Activated CD4-positive, alpha-beta T cell treated with anti-CD3 and anti-CD28 coated beads, Interleukin-10, Interleukin-2, amounts not matched to agents 100 ng/mL and 50 ng/mL, durations not matched to agents 16 hours and 8 hours (primary cell): ENCODE measurements at places on chromosomes 1 and 21.

GRCh38 chr1:185360714-185361113, 43.7 kb upstream of the IVNS1ABP start:
- no peak for DNase-seq

DNA sequence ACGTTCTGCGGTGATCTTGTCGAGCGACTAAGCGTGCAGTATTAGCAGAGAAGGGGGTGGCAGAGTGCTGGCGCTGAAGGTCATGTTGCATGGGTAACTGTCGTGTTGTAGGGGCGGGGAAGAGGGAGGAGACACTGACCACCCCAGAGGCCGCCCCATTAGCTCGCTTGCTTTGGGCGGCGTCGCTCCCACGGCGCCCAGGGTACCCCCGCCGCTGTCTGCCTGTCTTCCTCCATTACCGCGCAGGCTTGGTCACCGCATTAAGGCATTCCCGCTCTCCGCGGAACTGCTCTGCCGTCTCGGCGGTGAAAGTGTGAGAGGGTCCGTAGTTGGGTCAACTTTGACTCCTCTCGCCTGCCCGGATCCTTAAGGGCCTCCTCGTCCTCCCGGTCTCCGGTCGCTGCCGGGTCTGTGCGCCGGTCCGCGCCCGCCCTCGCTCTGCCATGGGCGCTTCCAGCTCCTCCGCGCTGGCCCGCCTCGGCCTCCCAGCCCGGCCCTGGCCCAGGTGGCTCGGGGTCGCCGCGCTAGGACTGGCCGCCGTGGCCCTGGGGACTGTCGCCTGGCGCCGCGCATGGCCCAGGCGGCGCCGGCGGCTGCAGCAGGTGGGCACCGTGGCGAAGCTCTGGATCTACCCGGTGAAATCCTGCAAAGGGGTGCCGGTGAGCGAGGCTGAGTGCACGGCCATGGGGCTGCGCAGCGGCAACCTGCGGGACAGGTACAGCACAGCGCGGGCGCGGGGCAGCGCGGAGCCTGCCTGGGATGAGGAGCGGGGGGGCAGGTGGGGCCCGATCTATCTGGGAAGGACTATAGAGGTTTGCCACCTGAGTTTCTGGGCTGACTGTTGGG, at the start of gene MTARC2:
Gene MTARC2, plus strand, starts transcription at position 234 of the 846 bp plus-strand sequence. Its CDS starts 210 bp downstream, at position 444.
- peak; percentile 3 for DNase-seq

DNA sequence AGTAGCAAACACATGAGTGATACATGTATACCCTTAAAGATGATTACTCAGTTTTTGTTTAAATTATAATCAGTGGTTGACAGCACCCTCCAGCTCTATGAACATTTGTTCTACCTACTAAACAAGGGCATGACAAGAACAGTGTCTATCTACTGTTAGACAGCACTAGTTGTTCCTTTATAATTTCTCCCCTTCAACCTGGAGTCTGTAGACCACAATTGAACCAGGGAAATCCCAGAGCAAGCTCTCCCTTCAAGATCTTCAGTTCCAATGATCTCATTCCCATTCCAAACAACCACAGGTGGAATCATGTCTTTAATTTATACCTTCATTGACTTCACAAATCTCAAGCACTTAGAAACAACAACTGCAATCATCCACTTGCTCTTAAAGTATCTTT, 216.1 kb downstream of the HHIPL2 start:
- DNase-seq, result no peak

DNA sequence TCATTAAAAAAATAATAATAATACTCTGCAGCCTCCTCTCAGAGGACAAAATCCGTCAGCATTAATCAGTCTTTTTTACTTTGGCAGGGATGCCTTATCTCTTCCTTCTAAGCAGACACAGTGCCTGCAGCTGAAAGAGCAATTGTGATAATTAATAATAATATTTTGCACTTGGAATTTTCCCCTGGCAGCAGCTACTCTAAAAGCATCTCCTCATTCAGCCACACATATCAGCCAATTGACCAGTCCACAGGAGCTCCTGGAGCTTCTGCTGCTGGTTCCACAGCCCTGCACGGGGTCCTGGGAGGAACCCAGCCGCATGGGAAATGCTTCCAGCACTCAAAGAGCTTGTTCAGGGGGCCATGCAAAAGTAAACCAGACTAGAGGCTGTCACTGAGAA, 31.0 kb upstream of the VWA5B1 start:
- no peak for DNase-seq

GRCh38 chr1:58406301-58407071, 140.0 kb downstream of the OMA1 start:
- no peak for DNase-seq

- no peak for DNase-seq
These were observed 55.7 kb upstream of the EPHA8 start for GRCh38 chr1:22507587-22507986.
